ENCODE measurements at places on chromosomes 5 and 9.

GRCh38 chr5:24855485-24855884 is 210.7 kb upstream of the CDH10 start:
- no peak for DNase-seq

DNA sequence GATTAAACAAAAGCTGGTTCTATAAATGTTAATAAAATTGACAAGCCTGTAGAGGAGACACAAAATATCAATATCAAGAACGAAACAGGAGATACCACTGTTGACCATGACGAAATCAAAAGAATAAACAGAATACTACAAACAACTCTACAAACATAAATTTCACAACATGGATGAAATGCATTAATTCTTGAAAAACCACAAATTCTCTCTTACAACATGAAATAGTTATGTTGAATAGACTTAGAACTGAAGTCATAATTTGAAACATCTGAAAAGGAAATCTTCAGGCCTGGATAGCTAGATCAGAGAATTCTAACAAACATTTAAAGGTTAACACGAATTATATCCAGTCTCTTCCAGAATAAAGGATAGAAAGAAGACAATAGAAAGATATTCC is 6.9 kb upstream of the SPATA31C1 start:
- DNase-seq: no peak

DNA sequence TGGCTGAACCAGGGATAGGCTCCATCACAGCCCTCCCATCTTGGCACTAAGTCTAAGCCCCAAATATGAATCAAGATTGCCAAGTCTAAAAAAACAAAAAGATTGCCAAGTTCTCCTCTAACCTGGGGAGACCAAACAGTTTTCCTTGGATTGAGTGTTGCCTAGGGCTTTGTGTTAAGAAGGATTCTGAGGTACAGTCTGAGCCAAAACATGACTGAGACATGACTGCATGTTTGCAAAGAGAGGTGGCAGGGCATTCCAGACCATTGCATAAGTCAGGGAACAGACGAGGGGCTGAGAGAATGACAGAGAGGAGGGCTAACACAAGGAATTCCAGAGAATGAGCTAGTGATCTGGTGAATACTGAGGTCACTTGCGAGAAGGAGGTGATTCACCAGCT is 11.4 kb downstream of the LAMC3 start:
- no peak for DNase-seq

GRCh38 chr9:95230046-95230445 is 87.5 kb downstream of the FANCC start:
- no peak for DNase-seq

DNA sequence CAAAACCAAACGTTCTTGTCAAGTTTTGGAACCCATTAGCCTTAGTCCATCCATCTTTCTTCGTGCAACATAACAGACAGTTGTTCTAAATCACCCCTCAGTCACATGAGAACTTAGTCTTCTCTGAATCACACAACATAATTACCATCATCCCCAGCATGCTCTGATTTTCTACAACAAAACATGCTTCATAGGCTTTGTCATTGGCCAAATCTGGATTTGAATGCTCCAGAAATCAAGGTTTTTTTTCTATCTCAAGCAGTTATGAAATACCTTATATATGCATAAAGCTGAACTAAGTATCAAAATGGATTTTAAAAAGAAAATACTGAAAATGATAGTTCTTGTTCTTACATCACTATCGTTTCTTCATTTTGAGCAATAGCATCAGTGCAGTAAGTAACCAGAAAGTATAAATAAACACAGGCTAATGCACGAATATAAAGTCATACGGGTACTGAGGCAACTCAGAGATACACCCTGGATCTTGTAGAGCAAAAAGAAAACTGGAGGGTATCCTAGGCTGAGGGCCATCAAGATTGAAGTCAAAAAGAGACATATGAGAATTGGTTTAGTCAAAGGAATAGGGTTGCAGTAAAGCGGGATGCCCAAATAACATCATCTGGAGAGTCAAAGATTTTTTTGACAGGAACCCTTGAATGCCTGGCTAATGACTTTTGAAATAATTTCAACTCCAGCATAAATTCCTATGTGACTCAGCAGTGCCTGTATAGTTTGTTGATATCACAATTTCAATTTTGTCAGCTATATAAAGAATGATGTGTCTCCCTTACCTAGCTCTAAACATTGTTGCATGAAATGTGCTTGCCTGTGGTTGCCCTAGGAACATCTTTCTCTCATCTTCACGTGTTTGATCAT is 164.7 kb downstream of the ADAMTSL1 start:
- no peak for DNase-seq

DNA sequence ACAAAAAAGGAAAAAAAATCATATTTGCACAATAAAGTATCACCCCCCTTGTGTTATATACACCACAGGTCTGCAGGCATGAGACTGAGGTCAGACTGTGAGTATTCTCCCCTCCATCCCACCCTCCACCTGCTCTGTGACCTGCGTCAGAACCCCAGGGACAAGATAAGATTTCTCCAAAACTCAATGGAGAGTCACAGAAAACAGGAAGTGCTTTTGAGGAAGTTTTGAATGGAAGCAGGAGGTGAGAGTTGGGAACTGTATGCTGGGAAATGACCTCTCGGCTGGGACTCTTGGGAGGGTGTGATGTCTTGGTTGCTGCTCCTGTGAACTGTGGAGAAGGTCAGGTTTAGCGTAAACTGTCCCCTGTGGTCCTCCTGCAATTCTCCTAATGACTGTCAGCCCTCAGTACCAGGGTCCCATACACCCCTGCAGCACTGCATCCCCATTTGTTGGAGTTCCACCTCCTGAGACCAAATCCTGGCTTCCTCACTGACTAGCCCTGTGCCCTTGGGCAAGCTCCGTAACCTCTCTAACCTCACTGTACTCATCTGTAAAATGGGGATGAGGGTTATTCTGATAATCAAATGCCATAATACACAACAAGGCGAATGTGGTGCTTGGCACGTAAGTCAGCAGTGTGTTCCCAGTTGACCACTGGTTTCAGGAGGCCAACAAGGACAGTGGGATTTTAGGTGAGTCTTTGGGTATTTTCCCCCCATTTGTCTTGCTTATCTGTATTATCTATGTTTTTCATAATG is 6.9 kb upstream of the CTSL start:
- no peak for DNase-seq

DNA sequence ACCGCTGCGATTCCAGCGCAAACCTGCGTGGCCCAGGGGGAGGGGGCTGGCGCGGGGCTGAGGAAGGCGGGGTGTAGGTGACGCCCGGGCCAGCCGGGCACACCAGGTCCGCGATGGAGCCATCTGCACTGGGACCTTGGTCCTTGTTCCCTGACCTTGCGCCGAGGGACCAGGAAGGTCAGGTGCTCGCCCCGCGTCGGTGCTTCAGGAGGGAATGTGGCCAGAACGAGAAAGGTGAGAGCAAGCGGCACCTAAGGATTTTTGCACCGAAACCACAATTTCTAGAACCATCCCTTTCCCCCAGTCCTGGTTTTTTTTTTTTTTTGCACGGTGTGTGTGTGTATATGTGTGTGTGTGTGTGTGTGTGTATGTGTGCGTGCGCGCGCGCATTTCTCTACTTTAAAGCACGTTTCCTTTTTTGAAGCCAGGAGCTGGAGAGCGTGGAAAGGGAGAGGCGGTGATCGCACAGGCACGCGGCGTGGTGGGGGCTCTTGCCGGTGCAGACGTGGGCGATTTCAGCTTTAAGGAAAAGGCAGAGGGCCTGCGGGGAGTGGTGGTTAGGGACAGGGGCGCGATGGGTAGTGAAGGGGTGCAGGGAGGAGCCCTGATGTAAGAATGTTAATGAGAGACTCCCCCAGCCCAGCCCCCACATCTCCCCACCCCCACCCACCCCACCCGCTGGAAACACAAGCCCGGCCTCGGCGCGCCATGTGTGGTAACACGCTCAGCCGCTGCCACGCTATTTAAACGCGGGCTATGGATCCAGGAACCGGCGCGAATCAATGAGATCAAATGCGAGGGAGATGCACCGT is at the start of gene NPR3:
TSS of gene NPR3 (plus strand) at position 772 of the 812 bp plus-strand sequence. CDS start 456 bp downstream, outside the sequence.
- no peak for DNase-seq

GRCh38 chr5:63245271-63245670 is 666.7 kb downstream of the LRRC70 start:
- DNase-seq: no peak

- no peak for DNase-seq
Measured at GRCh38 chr5:161009817-161010216, 157.8 kb upstream of the ATP10B start.

DNA sequence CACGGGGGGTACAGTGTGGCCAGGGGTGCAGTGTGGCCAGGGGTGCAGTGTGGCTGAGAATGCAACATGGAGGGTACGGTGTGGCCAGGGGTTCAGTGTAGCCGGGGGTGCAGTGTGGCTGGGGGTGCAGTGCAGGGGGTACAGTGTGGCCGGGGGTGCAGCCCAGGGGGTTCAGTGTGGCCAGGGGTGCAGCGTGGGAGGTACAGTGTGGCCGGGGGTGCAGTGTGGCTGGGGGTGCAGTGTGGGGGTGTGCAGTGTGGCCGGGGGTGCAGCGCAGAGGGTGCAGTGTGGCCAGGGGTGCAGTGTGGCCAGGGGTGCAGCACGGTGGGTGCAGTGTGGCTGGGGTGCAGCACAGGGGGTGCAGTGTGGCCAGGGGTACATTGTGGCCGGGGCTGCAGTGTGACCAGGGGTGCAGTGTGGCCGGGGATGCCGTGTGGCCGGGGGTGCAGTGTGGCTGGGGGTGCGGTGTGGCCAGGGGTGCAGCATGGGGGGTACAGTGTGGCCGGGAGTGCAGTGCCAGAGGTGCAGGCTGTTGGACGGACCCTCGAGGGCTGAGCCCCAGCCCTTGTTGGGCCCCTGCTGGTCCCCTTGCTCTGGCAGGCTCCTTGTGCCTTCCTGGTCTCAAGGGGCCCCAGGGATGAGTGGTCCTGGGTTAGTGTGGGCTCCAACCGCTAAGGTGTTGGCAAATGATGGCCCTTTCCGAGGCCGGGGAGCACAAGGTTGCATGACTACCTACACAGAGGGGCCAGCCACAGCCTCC is 17.9 kb downstream of the TPPP start:
- DNase-seq: no peak

GRCh38 chr9:125694478-125694877 is 12.5 kb downstream of the MAPKAP1 start:
- DNase-seq: no peak

GRCh38 chr9:84480071-84480470 is 139.5 kb upstream of the SLC28A3 start:
- no peak for DNase-seq

- no peak for DNase-seq
Measured at GRCh38 chr5:176952531-176953193, 53.5 kb upstream of the HK3 start.

GRCh38 chr5:34676416-34676815 is 20.3 kb downstream of the RAI14 start:
- DNase-seq: no peak

DNA sequence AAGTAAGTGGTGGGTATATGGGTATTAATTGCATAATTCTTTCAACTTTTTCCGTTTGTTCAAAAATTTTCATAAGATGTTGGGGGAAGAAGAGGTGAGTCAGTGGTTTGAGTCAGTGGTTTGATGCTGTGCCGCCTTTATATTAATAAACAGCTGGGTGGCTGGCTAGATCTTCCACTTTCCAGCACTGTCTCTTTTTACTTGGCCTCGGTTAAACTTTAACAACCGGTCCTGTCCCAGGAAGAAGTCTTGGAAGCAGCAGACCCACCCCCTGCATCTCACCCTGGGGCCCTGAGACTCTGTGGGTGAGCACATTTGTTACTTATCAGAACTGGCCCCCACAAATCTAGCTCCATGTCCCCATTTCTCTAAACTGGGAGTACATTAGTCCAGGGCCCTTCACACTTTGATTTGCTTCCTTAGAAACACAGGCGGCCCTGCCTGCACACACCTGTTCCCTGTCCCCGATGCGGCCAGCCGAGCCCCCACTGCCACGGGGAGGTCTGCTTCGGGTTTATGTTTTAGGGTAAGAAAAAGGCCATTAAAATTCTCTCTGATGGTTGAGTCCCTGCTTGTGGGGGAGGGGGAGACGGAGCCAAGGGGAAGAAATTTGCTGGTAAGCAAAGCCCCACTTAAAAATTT is 90.7 kb downstream of the PTCH1 start:
- DNase-seq: no peak

GRCh38 chr5:134138416-134139376 is 24.2 kb downstream of the TCF7 start:
- DNase-seq: no peak

DNA sequence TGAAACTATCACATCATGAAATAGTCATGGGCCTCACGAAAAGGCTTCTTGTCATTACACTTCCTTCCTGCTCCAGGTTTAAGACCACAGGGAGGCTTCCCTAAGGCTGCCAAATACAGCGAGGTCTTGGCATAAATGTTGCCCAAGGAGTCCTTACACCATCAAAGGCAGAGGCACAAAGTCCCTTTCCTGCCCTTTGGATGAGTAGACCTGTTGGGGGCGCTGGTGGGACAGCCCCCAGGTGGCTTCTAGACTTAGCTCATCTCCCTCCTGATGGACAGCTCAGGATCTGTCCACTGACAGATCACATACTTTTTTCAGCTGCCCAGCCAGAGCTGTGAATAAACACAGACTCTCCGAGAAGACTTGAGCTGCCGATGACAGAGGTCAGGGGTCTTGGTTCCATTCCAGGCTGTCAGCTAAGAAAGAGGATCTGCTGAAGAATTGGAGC is 15.5 kb upstream of the MEGF9 start:
- DNase-seq: no peak

Measured in stimulated activated CD8-positive, alpha-beta memory T cell treated with anti-CD3 and anti-CD28 coated beads, Interleukin-15, amount 100 ng/mL, for 24 hours (primary cell).